Naive thymus-derived CD4-positive, alpha-beta T cell (primary cell): ENCODE measurements at places on chromosomes 4 and X. TPM values are rescaled to one million over a fixed set of nuclear protein-coding genes. Genes with fewer than 3 reads are reported as not detected.

- no peak for DNase-seq
Observed at GRCh38 chr4:145686991-145687390, 7.0 kb downstream of the C4orf51 start.

DNA sequence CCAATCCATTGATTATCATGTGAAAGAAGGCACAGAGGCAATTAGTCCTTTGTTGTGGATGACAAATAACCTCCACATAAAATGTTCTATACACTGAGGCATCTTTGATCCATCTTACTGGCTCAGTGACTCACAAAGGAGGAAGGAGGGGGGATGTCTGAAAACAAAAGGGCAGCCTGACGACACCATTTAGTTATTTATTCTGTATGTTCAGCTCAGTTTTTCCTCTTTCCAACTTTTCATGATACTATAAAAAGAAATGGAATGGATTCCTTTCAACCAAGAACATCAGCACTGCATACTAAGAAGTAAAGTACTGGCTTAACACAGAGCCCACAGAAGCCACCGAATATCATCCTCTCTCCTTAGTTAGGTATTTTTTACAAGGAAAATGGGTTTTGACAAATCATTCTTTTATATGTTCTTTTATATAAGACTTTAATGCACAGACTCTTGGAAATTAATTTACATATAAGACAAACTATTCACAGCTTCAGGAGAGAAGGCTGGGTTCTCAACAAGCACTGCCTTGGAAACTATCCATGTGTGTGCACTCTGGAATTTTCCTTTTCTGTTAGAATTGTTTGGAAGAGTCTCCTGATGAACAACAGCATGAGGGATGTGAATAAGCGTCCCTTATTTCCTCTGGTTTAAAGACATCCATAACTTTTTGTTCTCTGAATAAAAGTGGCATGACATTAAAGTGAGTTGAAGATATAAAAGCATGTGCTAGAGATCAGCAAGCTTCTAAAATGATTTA is 135.6 kb downstream of the TSPAN5 start:
- no peak for DNase-seq

- no peak for DNase-seq
Observed at GRCh38 chr4:53119680-53120079, 246.2 kb downstream of the SCFD2 start.

GRCh38 chrX:18707426-18708049 is at the start of gene PPEF1:
Gene PPEF1 (plus strand): TSS chrX:18707645. CDS start chrX:18707781, 136 bp downstream.
- no peak for DNase-seq

DNA sequence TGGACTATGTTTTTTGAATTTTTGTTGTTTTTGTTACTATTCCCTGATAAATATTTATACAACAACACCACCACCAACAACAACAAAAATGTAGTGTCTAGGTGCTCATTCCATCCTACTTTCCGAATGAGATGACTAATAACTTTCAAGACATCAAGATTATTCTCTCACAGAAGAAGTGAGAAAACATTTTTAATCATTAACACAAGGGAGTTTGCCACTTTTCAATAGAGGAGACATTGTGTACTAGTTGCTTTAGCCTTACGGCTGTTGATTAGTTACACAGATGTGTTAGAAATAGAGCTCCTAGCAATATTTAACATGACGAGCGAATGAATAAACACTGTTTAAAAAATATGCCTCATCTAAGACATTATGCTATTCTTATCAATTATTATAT is 898.8 kb downstream of the C4orf33 start:
- DNase-seq, result no peak

- no peak for DNase-seq
Observed at GRCh38 chr4:609400-610050, 15.8 kb upstream of the PDE6B start.

The GPC4 gene
- total RNA-seq, result not detected

The PRDM8 gene
- 13.7 TPM for total RNA-seq

The ADH1C gene
- total RNA-seq, result not detected

The CTPS2 gene
- 8.8 TPM for total RNA-seq

The GASK1B gene
- not detected in 2 replicates for total RNA-seq

The CLCN4 gene
- 0.11 TPM for total RNA-seq
